ENCODE measurements at places on chromosomes 11 and 22. TPM values are rescaled to one million over a fixed set of nuclear protein-coding genes. Genes with fewer than 3 reads are reported as not detected.

The SAA4 gene
- total RNA-seq, result not detected

The CARS1 gene
- 31.9 TPM for total RNA-seq

The CUL5 gene
- total RNA-seq, result 49.1 TPM

The KRTAP5-10 gene
- not detected for total RNA-seq

The EXPH5 gene
- 3.7 TPM for total RNA-seq

The SLC6A5 gene
- total RNA-seq, result not detected

The RELA gene
- 19.3 TPM for total RNA-seq

The MS4A12 gene
- not detected for total RNA-seq

The RFPL1 gene
- not detected for total RNA-seq

The OR8D4 gene
- total RNA-seq, result not detected

The WBP2NL gene
- 0.78 TPM for total RNA-seq

The KRTAP5-8 gene
- total RNA-seq, result not detected

The TH gene
- total RNA-seq, result not detected

The PRG3 gene
- not detected for total RNA-seq

The TSKU gene
- total RNA-seq, result 13.5 TPM

The DENND6B gene
- 8.0 TPM for total RNA-seq

The SLC17A6 gene
- total RNA-seq, result not detected

The SMC1B gene
- total RNA-seq, result 0.06 TPM

The LRRC4C gene
- 6.9 TPM for total RNA-seq

The WNT11 gene
- 35.0 TPM for total RNA-seq

The ZP1 gene
- total RNA-seq, result 6.3 TPM

The TCN1 gene
- 0.78 TPM for total RNA-seq

The C22orf42 gene
- total RNA-seq, result not detected

The APOA5 gene
- total RNA-seq, result not detected

The TMEM132A gene
- total RNA-seq, result 19.0 TPM

The DGCR6 gene
- total RNA-seq, result 2.8 TPM

The GDPD4 gene
- total RNA-seq, result not detected

The BEST1 gene
- total RNA-seq, result 2.7 TPM

The OR4C13 gene
- not detected for total RNA-seq

The KIRREL3 gene
- total RNA-seq, result 0.30 TPM

The RIN1 gene
- total RNA-seq, result 13.1 TPM

The SLC37A2 gene
- 378 TPM for total RNA-seq

The NFAM1 gene
- total RNA-seq, result 9.8 TPM

The INS gene
- not detected for total RNA-seq

The CARD16 gene
- total RNA-seq, result 11.1 TPM

The MS4A14 gene
- 4.4 TPM for total RNA-seq

The LMO2 gene
- total RNA-seq, result 29.4 TPM

The DDTL gene
- total RNA-seq, result 0.11 TPM

The GTSE1 gene
- 1.1 TPM for total RNA-seq
